ENCODE measurements at places on chromosomes 13 and 19.

DNA sequence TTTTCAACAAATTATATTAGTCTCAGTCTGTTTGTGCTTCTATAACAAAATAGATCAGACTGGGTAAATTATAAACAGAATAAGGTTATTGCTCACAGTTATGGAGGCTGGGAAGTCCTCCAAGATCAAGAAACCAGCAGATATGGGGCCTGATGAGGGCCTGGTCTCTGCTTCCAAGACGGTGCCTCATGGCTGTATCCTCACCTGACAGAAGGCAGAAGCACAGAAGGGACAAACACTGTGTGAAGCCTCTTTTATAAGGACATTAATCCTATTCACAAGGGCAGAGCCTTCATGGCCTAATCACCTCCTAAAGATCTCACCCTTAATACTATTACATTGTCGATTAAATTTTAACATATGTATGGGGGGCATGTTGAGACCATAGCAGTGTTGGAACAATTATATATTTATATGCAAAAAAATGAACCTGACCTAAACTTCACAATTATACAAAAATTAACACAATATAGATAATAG lies 12.7 kb downstream of the F10 start:
- DNase-seq = no peak

GRCh38 chr13:72656357-72656756 lies 71.1 kb downstream of the MZT1 start:
- no peak for DNase-seq

DNA sequence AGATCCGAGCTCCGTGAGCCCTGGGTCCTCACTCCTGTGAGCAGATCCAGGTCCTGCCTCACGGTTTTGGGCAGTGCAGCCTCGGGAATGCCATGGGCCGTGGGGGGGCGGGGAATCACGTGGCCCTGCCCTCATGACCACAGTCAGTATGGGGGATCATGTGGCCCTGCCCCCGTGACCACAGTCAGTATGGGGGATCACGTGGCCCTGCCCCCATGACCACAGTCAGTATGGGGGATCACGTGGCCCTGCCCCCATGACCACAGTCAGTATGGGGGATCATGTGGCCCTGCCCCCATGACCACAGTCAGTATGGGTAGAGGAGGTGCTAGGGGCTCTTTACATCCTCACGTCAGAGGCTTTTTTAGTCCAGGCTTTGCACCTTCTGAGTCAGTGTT lies 64.3 kb upstream of the F7 start:
- DNase-seq = no peak

DNA sequence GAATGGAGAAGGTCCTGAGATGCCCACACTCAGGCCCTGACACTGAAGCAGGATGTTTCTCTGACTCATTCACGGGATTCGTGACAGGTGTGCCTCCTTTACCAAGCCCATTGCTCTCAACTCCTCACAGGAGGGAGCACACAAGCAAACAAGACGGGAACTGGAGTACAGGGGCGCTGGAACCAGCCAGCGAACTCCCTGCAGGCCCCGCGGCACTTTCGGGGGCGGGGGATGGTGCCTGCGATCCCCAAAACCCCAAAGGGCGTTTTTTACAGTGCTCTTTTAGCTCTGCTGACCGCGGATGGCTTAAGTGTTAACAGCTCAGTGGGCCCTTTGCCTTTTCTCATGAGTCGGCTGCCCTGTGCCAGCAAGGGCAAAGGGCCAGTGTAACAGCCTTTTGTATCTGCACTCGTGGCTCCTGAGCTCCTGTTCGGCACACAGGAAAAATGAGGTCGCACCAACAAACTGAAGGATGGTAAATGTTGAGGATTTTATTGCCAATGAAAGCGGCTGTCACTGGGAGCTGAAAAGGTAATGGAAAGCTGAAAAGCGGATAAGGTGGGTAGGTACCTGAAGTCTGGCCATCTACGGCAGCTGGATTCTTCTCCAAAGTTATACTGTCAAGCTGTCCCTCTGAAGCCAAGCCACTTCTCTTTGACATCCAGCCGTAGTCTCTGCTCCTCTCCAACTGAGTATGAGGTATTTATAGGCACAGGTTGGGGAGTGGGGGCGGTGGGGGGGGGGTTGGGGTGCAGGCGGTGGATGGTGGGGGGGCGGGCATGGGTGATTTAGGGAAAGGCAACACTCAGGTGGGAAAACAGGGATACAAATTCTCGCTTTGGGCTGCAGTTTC lies 65.0 kb upstream of the TRPC4 start:
- no peak for DNase-seq

GRCh38 chr19:5951338-5951861 lies 26.5 kb downstream of the RANBP3 start:
- no peak for DNase-seq

DNA sequence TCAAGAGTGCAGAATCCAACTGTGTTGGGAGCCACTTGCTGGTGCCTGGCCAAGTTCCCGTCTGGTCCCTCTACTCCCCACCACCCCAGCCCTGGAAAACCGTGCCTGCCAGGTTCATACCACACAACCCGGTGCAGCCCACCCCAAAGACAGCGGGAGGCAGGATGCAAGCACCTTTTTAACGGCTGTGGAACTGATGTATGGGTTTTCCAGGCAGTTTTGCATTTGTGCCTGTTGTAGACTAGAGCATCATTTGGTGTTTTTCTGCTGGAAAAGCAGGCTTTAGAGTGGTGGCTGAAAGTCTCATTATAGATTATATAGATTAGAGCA lies 13.5 kb downstream of the TFDP1 start:
- DNase-seq = no peak

- DNase-seq = no peak
Measured at GRCh38 chr13:35833608-35834275, 297.4 kb downstream of the DCLK1 start.

DNA sequence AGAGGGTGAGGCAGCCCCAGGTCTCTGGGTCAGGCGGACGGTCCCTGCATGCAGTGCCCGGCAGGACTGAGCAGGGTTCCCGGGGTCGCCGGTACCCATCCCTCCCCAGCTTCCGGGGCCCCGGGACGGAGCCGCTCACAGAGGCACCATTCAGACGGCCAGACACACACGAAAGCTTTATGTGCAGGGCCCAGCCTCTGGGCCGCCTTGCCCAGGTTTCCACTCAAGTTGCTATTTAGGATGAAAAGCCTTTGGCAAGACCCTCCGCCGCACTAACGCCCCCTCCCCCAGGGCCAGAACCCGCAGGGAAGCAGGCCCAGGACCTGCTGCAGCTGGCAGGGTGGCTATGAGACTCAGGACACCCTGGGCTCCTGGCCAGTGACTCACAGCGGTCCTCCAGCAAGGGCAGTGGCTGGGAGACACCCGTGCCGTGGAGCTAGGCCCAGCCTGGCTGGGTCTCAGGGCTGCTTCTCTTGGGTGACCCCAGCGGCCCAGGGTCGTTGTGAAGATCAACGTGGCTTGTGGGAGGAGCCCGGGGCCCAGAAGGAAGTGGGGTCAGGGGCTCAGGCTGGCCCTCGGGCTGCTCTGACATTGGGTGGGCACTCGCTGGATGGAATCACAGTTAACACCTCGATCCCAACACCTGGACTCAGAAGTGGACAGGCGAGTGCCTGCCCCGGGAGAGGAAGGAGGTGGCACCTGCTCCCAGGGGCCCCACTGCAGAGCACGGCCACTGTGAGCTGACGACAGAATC lies 4.8 kb downstream of the C19orf25 start:
- DNase-seq = no peak

DNA sequence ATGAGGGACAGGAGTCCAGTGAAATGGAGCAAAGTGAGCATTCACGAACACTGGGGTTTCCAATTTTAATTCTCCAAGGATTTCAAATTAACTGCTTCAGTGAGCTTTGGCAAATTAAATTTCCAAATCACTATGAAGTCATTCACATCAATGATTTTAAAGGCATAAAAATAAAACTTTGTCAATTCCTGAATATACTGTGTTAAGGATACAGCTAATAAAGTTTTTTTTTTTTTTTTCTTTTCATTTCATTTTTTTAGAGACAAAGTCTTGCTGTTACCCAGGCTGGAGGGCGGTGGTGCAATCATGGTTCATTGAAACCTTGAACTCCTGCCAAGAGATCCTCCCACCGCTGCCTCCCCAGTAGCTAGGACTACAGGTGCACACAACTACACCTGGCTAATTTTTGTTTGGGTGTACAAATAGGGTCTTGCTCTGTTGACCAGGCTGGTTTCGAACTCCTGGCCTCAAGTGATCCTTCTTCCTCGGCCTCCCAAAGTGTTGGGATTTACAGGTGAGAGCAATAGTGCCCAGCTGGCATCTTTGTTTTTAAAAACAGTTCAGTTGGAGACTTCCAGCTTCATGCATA lies 21.9 kb downstream of the RBM26 start:
- no peak for DNase-seq

DNA sequence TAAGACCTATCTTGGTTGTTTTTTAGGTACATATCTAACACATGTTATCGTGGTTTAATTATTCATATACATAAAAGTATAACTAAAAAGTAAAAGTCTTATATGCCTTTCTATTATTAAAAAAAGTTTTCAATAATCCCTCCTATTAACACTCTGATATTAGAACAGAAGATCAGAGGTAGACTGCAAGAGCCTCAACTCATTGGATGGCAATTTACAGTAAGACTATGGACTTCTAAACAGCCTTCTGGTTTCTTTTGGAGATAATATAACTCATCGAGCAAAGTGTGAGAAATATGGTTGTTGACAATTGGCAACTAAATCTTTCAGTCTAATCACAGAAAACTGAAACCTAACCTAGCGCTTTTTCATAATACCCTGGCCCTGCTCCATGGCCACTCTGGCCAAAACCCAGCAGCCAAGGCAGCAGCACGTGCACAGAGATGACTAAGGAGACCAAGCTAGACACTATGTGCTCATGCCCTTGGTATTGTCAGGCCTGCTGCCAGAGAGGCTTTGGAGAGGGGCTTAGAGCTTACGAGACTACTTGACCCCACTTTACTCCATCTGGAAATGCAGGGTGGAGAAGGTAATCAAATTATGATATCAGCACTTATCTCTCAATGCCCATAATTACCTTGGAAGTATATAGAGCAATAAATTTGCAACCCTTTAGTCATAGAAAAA lies 40.6 kb upstream of the EEF1AKMT1 start:
- no peak for DNase-seq

GRCh38 chr19:33304371-33304759 lies 2.0 kb upstream of the CEBPA start:
- no peak for DNase-seq

DNA sequence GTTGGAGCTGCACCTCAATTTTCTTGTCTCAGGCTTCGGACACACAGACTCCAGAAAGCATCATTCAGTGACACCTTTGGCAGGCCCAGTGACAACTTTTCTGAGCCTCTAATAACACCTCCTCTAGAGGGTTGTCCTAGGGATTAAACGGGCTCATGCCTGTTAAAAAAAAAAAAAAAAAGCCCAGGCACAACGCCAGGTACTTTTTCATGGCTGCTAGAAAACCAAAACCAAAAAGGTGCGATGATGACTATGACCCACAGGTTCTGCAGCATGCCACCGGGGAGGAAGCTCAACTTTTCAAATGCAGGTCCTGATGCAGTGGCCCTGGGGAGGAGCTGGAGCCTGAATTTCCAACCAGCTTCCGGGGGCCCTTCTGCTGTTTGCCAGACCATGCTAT lies 184.2 kb downstream of the ABCC4 start:
- DNase-seq = no peak

DNA sequence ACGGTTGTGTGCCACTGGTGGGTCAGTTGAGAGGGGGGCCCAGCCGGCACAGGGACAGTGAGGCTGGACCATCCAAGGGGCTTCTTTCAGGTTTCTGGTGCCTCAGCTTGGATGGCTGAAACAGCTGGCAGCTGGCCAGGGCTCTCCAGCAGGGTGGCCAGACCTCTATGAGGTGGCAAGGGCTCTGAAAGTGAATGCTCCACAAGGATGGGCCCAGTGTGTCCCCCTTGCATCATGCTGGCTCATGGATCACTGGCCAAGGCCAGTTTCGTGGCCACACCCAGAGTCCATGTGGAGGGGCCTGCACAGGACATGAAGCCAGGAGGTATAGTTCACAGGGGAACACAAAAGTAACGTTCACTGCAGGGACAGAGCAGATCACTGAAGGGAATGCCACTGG lies 49.6 kb downstream of the CDADC1 start:
- DNase-seq = no peak

DNA sequence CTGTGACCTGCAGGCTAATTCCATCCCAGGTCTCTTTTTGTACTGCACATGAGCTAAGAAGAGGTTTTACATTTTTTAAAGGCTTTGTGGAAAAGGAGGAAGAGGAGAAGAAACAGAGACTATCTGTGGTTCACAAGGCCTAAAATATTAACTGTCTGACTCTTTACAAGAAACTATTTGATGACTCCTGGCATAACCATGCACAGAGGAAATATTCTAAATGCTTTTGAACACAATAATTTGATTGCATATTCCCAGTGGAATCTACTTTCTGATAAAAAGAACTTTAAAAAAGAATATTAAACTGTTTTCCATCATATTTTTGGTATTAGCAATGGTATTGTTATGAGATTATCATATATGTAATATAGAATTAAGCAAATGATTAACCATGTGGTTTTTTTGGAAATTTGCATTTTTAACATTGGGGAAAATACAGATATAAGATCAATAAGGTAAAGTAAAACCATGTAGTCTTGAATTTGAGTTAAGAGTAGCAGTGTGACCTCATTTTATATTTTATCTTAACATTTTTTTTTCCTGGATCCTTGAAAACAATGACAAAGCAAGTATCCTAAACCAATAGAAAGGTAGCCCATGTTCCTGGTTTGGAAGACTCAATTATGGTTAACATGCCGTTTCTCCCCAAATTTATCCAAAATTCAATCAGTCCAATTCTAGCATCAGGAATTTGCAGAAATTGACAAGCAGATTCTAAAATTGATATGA lies 251.0 kb downstream of the UQCRFS1 start:
- no peak for DNase-seq

GRCh38 chr13:44040070-44040817 lies 160.5 kb downstream of the LACC1 start:
- DNase-seq = no peak

- DNase-seq = peak; percentile 59
Measured at GRCh38 chr19:7506385-7507328, 9.2 kb upstream of the ZNF358 start.

GRCh38 chr13:98035373-98035772 lies 81.9 kb downstream of the IPO5 start:
- DNase-seq = no peak

GRCh38 chr13:33879118-33879517 lies 61.2 kb downstream of the RFC3 start:
- no peak for DNase-seq

GRCh38 chr19:51607077-51607476 lies 23.1 kb downstream of the SIGLEC5 start:
- DNase-seq = peak; percentile 31

GRCh38 chr13:107392205-107392604 lies 823.1 kb downstream of the LIG4 start:
- DNase-seq = no peak

GRCh38 chr19:21758296-21758695 lies 9.1 kb downstream of the ZNF100 start:
- no peak for DNase-seq

- no peak for DNase-seq
Measured at GRCh38 chr13:19264711-19265110, 83.1 kb upstream of the TUBA3C start.

- no peak for DNase-seq
Measured at GRCh38 chr13:45046445-45046844, 57.1 kb downstream of the GPALPP1 start.

GRCh38 chr13:95222733-95223018 lies 78.6 kb downstream of the ABCC4 start:
- DNase-seq = no peak
